ENCODE measurements at places on chromosomes 1 and 21.

- no peak for DNase-seq
Observed at GRCh38 chr1:156104065-156104810, 10.3 kb upstream of the LMNA start.

GRCh38 chr21:29157080-29157479 lies 26.6 kb downstream of the MAP3K7CL start:
- DNase-seq, result no peak

GRCh38 chr1:37817481-37817880 lies 9.5 kb upstream of the YRDC start:
- no peak for DNase-seq

DNA sequence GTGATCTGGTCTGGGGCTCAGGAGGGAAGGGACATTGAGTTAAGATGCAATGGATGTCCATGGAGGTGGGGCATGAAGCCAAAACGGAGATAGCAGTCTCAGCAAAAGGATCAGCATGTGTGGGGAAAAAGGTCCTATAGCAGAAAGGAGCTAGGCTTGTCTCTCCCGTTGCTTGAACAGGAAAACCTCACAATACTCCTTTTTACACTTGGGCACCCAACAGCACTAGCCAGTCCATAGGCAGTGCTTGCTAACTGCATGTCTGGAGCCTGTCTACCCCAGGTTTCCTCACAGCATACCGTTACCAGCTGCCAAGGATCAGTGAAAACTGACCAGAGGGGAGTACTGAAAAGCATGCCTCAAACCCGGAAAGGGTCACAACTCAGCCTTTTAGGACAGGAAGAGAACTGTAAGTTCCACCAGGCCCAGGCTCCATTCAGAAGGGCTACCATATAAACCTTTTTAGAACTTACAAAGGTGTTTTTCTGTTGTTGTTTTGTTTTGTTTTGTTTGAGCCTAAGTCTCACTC lies 78.6 kb downstream of the JAK1 start:
- DNase-seq, result no peak

- no peak for DNase-seq
Observed at GRCh38 chr21:33078907-33079582, 9.1 kb downstream of the OLIG1 start.

DNA sequence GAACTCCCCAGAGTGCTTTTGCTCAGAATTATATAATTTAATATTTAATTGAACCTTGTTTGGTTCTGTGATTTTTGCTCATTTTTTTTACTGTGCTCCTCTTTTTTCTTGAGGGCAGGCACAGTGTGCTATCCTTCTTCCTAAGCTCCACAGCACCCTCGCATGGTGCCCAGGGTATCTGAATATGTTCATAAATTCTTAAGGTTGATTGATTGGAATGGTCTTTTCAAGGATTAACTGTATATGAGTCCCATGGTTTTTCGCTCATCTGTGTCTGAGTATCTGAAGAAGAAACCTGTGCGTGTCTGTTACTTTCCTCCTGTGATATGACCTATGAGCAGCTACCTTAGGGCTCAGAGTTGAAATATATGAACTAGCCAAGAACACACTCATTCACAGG lies 393.7 kb downstream of the HLX start:
- no peak for DNase-seq

- no peak for DNase-seq
Observed at GRCh38 chr1:91552091-91552490, 51.4 kb downstream of the CDC7 start.

DNA sequence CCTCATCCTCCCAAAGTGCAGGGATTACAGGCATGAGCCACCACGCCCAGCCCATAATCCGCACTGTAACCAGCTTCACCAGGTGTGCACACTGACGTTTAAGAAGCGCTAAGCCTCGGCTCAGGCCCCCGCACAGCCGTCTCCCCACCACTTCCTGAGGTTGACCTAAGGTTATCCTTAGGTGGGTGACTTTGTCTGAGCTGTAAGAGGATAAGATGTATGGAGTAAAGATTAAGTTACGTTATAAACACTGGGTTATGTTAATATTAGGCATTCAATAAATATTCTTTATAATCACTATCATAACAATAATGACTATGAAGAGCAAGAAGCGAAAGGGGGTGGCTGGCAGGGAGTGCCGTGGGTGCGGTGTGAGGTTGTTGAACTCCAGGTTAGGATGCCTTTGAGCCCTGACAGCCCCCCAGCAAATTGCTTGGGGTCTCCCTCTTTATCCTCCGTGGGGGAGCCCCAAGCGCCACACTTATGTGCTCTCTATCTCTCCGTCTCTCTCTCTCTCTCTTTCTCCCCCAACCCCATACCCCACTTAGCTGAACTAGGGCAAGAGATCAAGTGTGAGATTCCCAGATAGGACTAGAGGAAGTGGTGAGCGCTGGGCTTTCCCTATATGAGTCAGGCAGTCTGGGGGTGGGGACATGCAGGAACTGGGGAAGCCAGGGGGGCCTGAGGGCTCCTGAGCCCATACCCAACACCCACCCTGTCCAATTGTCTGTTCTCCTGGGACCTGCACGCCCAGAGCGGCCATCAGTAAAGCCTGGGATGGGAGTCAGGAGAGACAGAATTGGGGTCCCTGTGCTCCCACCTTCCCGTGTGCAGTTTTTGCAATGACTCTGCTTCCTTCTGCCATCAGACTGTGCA lies 7.6 kb downstream of the EFHD2 start:
- no peak for DNase-seq

DNA sequence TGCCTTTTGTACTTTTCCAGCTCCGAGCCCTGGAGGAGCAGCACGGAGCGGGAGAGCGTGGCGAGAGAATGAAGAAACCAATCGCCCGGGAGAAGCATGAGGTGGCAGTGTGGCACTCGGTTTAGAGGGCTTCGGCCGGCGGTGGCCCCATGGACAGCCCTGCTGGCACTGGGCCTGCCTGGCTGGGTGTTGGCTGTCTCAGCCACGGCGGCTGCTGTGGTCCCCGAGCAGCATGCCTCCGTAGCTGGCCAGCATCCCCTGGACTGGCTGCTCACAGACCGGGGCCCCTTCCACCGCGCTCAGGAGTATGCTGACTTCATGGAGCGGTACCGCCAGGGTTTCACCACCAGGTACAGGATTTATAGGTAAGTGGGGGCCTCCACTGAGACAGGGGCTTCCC lies 59.0 kb downstream of the BRINP2 start:
- no peak for DNase-seq

- DNase-seq, result no peak
Observed at GRCh38 chr1:66618390-66618789, 84.4 kb downstream of the SGIP1 start.

- DNase-seq, result no peak
Observed at GRCh38 chr1:145885738-145886287, at the start of gene ANKRD35. ANKRD35 (minus strand) TSS chr1:145885866; CDS start chr1:145885758, 108 bp downstream.

- DNase-seq, result no peak
Observed at GRCh38 chr1:7783178-7783711, 846 bp upstream of the PER3 start.
